NCI-H526 treated with DMSO at 0.1 percent for 48 hours (cell line): ENCODE measurements at places on chromosomes 3 and 15.
A peak's percentile ranks its signal among the peaks of the same experiment; 100 is the strongest.

- no peak for DNase-seq
Measured at GRCh38 chr3:158420654-158421396, 150.2 kb upstream of the MLF1 start.

DNA sequence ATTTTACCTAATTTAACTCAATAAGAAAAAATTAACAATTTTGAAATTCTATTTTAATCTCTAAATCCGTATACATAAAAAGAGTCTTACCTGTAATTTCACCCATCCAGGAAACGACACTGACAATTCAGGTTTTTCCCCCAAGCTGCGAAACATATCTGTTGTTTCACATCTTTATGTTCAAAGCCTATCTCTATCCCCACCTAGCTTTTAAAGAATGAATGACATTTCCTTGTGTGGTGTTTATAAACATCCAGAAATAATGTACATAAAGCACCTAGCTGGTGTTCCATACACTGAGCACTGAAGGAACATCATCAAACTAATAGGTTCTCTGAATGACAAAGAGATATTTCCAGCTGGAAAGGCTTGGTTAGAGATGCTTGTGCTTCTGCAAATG, 867.8 kb downstream of the SQOR start:
- peak; percentile 4 for DNase-seq

DNA sequence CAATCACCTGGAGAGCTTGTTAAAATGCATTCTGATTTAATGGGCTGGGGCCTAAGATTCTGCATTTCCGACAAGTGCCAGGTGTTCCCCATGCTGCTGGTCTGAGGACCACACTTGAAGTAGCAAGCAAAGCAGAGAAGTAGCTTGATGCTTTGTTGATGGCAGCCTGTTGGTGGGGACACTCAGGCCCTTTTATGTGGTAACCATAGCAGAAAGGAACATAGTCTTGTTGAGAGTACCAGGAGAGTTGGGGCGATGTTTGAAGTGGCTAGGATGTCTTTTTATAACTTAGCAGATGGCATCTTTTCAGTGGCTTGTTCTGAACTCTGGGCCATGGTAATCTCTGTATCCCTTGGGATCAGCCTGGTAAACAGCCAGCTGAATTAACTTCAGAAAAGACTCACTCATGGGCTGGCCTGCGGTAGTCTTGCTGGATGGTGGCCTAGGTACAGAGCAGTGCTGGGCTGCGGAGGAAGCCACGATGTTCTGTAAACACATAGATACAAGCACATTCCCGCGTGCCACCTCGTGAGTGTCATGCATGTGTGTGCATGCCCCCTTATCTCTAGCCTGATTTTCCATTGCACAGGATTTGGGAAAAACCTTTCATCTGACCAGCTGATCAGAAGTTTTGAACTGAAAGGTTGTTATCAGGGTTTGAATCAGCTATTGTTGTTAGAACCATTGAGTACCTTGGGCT, 292.4 kb upstream of the LRRFIP2 start:
- DNase-seq: no peak

DNA sequence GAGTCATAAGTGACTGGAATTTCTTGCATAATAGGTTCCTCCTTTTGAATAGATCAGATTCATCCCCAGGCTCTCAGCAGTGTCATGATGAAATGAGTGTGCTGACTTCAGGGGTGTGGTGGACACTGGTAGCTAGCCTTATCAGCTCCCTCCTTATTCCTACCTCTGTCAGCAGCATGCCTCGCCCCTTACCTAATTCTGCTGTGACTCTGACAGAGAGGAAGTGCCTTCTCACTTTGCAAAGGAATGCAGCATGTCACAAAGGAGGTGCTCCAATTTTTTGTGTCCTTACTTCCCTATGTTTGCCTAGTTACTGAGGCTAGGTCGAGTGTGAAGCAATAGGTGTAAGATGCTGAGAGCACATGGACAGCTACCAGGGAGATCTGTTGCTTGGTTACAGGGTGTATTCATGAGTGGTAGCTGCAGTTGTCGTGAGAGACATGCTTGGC, 90.6 kb downstream of the TNFAIP8L3 start:
- DNase-seq: no peak

DNA sequence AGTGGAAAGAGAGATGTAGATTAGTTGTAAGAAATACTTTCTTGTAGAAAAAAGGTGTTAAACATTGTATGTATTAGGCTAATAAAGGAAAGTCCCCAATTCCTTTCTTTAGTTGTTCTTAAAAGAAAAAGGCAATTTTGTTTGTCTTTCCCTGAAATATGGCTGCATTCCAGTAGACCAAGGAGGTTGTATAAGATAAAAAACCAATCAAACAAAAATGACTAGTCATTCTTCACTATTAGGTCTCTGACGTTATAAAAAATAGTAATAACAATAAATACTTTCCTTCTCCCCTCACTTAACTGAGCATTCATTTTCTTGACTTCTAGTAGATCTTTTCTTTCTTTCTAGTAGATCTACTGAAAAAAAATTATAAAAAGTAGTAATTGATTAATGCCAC, 8.6 kb upstream of the PPM1L start:
- no peak for DNase-seq

DNA sequence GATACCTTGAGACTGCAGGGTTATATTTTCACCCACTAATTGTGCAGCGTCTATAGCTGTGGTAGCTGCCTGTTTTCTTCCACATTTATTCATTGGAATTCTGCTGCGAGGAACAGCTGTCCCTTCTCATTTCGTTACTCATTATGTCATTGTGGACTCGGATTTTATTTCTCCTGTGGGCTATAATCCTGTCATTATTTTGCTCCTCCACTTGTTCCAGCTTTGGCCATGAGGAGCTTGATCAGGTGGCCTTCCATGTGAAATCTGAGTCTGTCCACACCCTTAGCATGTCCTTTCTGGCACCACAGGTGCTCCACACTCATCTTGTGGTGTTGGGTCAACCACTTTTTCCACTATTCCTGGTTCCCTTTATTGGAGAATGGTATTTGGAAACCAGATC, 14.8 kb downstream of the LYSMD4 start:
- no peak for DNase-seq

DNA sequence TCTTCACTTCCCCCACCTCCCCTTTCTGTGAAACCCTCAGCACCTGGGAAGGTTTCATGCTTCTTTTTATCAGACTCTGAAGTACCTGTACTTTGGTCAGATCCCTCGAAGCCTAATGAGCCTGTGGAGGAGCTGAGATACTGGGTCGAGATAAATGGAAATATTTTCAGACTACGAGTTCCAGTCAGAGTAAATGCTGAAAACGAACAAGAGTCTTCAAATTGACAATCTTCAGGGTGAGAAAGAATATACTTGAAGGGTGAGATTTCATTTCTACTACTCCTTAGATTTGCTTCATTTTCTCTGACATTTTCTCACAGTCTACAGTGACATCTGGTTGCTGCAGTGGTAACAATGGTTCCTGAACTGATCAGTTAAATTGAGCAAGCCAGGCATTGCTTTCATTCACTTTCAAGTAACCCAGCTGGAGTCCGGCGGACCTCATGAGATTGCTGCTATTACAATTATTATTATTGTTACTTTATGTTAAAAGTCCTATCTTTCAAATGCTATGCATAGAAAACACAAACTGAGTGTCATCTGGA, 337.2 kb downstream of the VGLL3 start:
- no peak for DNase-seq

- DNase-seq: no peak
Measured at GRCh38 chr3:11220230-11220629, 52.0 kb upstream of the ATG7 start.

DNA sequence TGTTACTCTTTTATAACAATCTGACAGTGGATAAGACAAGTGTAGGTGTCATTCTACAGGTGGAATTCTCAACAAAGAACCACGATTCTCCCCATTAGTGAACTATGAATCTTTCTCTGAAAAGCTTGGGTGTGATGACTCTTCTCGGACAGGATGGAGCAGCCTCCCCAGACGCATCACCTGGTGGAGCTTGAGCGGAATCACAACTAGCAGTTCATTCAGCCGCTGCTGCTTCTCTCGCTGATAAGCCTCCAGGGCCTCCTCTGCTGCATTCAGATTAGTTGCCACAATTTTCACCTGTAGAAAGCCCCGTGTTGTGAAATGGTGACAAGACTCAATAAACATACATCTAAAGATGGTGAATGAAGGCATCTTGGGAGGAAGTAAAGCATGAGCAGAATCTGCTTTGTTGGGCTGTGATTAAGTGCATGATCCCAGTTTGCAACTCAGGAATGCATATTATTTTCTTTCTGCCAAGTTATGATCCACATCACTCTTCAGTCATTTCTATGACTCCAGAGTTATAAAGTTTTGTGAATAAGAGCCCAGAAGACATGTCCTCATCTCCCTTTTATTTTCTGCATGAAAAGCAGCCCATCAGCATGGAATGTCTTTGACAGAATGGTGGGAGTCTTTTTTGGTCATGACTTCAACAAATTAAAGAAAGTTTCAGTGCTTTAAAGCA, 93.6 kb downstream of the BOC start:
- DNase-seq: no peak

- DNase-seq: no peak
Measured at GRCh38 chr15:90540768-90541167, 11.0 kb downstream of the CRTC3 start.

- DNase-seq: no peak
Measured at GRCh38 chr15:74137537-74137894, 7.1 kb downstream of the ISLR2 start.

DNA sequence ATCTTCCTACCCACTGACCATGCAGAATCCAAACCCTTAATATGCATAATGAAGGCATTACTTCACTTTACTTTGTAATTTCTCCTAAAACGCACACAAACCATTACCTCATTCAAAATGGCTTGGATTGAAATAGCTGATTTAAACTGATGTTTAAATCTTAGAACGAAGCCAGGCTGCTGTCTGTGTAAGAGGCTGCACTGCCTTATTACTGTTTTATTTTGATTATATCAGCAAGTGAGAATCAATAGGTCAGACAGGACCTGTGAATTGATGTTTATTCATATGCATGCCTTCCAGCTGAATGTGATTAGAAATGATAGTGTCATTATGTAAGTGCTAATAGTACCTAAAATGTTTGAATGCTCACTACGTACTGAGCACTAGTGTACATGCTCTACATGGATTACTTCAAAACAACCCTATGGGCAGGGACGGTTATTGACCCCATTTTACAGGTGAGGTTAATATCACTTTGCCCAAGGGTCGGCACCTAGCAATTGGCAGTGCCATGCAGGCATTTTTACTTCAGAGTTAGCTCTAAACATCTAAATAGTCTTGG, 314.2 kb upstream of the CBLB start:
- no peak for DNase-seq

GRCh38 chr15:74259292-74259648, 23.1 kb downstream of the CCDC33 start:
- DNase-seq: no peak

DNA sequence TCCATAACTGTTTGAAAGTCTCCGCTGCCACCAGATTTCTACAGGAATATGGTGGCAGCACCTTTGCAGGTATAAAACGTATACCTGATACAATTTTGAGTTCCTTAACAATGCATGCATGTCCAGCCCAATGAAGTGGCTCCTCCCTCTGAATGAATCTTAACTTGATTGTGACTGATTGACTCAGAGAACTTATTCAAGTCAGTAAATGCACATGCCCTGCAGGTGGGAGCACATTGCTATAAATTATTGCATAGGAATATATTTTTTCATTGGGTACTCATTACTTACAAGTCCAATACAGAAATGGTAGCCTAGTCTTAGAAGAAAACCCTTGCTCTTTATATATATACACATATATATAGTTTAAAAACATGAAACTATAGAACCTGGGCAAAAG, 259.3 kb downstream of the BBX start:
- DNase-seq: no peak
